Activated T-helper 1 cell treated with anti-CD3 and anti-CD28 coated beads, Interleukin-12 subunit alpha, Interleukin-12 subunit beta, Interleukin-2, Interleukin-4 antibody, amounts not matched to agents 30 ng/mL and 10 ng/mL and 1 ng/mL, durations not matched to agents 14 hours and 24 hours and 36 hours (primary cell): ENCODE measurements at places on chromosomes 1 and 21. TPM values are rescaled to one million over a fixed set of nuclear protein-coding genes. Genes with fewer than 3 reads are reported as not detected.

The F11R gene
- total RNA-seq: 11.9 and 13.5 TPM in 2 replicates

The ECM1 gene
- total RNA-seq: 1.9 and 2.6 TPM in 2 replicates

The CYP2J2 gene
- 0.44 and 0.54 TPM in 2 replicates for total RNA-seq

The SPATA46 gene
- not detected in 2 replicates for total RNA-seq

DNA sequence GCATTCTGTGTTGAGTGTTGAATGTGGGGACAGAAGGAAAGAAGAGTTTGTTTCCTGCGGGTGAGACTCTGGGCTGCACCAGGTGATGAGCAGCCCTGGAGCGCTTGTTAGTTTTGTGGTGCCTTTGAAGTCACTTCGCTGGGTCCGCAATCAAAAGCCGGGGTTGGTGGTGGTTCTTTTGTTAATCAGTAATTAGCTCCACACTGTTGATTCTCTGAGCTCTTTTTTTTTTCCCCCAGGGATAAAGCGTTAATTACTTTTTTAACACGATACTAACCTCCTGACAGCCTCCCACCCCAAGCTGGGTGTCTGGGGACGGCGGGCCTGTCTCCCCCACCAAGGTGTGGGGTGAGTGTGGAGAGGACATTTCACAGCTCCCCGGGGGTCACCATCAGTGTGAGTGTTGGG, 56.6 kb downstream of the AGPAT3 start:
- DNase-seq: peak; percentile 9
- H3K27ac ChIP-seq: peak overlapping the region; percentile 78
- no peaks in the 10 kb centered on the region for H3K27me3 ChIP-seq
- peaks cover 53% of the 10 kb centered on the region for H3K4me1 ChIP-seq
- peaks cover 19% of the 10 kb centered on the region for H3K36me3 ChIP-seq
- peak overlapping the region; percentile 30 for H3K4me3 ChIP-seq

- no peak overlapping the region for H3K4me3 ChIP-seq
- H3K27me3 ChIP-seq: peaks cover 4% of the 10 kb centered on the region
- H3K36me3 ChIP-seq: no peaks in the 10 kb centered on the region
- H3K4me1 ChIP-seq: no peaks in the 10 kb centered on the region
- no peak overlapping the region for H3K27ac ChIP-seq
These were observed 157.7 kb downstream of the TRIM33 start for GRCh38 chr1:114353262-114353661.

- H3K4me1 ChIP-seq: peaks cover 6% of the 10 kb centered on the region
- no peak for DNase-seq
- no peak overlapping the region for H3K4me3 ChIP-seq
- no peaks in the 10 kb centered on the region for H3K27me3 ChIP-seq
- no peaks in the 10 kb centered on the region for H3K36me3 ChIP-seq
These were observed 34.9 kb upstream of the SCYL3 start for GRCh38 chr1:169928438-169929209.

DNA sequence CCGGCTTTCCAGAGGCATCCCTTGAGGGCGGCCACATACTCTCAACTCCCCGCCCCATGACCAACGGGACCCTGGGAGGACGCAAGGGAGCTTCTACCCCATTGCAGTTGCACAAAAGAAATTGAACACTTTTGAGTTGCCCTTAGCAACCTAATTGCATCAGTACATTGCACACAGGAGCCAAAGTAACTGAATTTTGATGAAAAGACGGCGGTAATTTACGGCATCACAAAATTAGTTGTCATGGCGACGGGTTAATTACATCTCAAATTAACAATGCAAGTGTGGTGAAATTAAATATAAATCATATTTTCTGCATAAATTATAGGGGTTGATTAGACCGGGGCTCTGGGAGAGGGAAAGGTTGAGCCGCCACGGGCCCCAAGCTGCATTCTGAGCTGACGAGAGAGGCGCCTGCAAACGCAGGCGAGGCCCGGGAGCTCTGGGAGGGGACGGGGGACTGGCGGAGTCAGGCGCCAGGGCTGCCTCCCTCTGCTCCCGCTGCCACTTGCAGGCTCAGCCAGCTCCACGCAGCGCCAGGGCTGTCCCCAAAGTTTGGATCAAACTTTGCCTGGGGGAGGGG, 61.4 kb downstream of the CASZ1 start:
- H3K36me3 ChIP-seq: no peaks in the 10 kb centered on the region
- no peak for DNase-seq
- H3K27ac ChIP-seq: no peak overlapping the region
- H3K4me3 ChIP-seq: no peak overlapping the region
- H3K27me3 ChIP-seq: peaks cover 13% of the 10 kb centered on the region
- peaks cover 6% of the 10 kb centered on the region for H3K4me1 ChIP-seq

DNA sequence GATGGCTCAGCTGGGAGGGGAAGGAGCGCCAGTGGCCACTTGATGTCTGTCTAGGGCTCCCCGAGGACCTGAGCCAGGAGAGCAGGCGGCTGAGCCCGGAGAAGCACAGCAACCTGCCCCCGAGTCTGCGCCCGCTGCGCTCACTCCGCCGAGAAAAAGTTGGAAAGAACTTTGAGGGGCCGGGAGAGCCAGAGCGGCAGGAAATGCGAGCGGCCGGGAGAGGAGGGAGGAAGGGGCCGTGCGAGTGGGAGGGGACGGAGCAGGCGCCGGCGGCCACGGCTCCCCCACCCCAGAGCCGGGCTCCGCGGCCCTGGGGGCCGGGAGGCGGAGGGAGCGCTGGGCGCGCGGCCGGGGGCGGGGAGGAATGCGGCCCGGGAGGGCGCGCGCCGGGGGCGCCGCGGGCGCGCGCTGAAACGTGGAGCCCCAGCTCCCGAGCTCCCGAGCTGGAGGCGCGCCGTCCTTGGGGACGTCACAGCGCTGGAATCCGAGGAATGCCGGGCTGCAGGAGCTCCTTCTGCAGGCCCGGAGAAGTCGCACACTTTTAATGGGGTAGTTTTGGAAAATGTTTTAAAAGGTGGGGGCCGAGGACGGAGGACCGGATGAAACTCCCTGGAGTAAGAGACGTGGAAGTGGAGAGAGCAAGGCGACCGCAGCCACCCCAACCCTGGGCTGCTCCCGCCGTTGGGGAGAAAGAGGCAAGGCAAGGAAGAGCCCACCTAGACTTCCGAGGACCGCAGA, at the start of gene PTPN14:
TSS of gene PTPN14 (minus strand) at position 167 of the 738 bp plus-strand sequence. CDS start 86,799 bp downstream, outside the sequence.
- H3K36me3 ChIP-seq: no peaks in the 10 kb centered on the region
- H3K4me3 ChIP-seq: peak within 1 kb of the TSS; percentile 89
- DNase-seq: no peak
